RWPE1 (cell line): ENCODE measurements at places on chromosomes 2 and 18.

DNA sequence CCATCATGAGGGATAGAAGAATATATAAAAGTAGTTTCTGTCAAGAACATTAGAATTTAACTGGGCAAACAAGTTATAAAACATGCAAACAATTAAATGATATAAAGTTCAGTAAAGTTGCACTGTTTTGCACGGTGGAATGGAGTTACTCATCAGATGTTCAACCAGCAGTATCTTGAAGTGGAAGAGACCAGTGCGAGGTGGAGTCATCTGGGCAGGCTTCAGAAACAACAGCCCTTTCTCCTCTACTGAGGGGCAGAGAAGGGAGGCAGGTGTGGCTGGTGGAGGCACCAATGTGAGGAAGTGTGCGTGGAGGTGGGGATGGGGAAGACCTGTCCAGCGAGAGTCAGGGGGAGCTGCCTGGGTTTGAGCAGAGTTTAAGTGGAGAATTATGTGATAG is 7.5 kb downstream of the EFR3B start:
- no peak for DNase-seq

- DNase-seq: no peak
Observed at GRCh38 chr2:3107567-3107966, 270.1 kb downstream of the EIPR1 start.

DNA sequence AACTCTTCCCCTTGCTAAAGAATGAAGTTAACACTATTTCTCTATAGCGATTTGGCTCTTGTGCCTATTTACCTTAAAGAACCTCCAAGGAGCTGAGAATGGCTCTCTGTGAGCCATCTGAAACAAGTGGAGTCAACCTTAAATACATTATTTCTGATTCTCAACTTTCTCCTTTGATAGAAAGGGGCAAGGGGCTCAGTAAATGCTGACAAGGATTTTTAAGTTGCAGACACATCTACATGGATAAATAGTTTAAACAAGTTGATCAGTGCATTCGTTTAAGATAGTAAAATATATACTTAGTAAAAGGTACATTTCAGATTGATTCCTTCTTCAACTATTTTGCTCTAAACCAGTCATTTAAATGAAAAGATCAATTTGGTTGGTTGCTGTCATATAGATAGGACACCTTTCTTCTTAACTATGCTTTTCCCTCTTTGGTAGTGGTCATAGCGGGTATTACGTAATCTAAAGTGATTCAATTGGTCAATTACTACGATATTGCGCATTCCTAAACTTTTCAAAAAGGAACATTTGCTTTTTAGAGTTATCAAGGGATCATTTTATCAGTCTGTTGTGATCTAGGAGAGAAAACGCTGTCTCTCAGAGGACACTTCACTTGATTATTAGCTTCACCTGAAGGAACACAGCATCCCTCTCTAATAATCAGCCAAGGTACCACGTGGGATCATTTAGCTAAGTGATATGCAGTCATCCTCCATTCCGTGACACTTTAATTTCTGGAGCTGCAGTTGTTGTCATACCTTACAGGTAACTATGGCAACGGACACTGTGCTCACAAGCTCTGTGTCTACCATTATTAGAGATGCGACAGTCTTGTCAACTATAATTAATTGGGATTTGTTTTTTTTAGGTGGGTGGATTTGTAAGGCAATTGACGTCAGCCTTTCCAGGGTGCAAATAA is 50.9 kb upstream of the KCNE4 start:
- no peak for DNase-seq

GRCh38 chr2:26870585-26871095 is 22.7 kb downstream of the DPYSL5 start:
- DNase-seq: no peak

GRCh38 chr18:51563396-51563795 is 365.9 kb upstream of the MEX3C start:
- DNase-seq: no peak

GRCh38 chr2:144330951-144331673 is 188.8 kb downstream of the ZEB2 start:
- DNase-seq: no peak

DNA sequence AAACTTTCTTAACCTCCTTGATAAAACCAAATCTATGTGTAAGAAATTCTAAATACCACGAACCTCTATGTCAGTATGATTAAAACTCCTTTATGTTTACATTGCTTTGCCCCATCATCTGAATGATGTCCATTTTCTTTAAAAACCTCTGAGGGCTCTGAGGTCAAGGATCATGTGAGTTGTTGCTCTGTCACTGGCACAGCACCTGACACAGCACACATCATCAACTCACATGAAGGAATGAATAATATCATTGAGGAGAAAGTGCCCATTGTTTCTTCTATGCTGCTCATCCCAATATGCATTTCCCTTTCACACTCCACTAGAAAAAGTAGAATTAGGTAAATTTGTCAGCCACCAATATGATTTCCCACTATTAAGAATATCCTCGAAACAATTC is 1178.7 kb upstream of the NRXN1 start:
- DNase-seq: no peak
